Thyroid gland (tissue), 4 donors: ENCODE measurements at places on chromosomes 3 and 15. TPM values are rescaled to one million over a fixed set of nuclear protein-coding genes. Genes with fewer than 3 reads are reported as not detected.

- no peak for DNase-seq
- no peak overlapping the region for H3K27ac ChIP-seq
- no peak overlapping the region for H3K4me3 ChIP-seq
- H3K4me1 ChIP-seq, result no peaks in the 10 kb centered on the region
- no peaks in the 10 kb centered on the region for H3K36me3 ChIP-seq
- H3K27me3 ChIP-seq, result no peaks in the 10 kb centered on the region
Observed at GRCh38 chr3:172892158-172892557, 141.6 kb downstream of the ECT2 start.

DNA sequence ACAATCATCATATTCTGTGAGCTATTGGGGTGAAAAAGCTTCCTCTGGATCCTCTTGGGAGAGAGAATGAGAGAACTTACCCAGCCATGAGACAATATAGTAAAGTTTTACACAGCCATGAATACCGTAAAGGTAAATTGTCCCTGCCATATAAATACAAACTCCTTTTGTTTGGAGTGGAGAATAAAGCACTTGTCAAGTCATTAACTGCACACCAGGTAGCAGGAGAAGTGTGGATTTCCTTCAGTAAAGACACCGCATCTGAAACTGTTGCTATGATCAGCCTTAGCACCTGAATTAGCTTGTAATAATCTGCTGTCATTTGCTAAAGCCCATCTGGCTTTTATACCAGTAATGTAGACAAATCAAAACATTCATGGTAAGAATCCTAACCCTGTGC is 336.6 kb upstream of the SLCO3A1 start:
- no peak for DNase-seq
- H3K36me3 ChIP-seq, result no peaks in the 10 kb centered on the region
- no peak overlapping the region for H3K4me3 ChIP-seq
- no peak overlapping the region for H3K27ac ChIP-seq

- H3K36me3 ChIP-seq, result no peaks in the 10 kb centered on the region
- no peak overlapping the region for H3K4me3 ChIP-seq
- H3K27ac ChIP-seq, result no peak overlapping the region
- peaks cover 23% of the 10 kb centered on the region for H3K4me1 ChIP-seq
- H3K27me3 ChIP-seq, result no peaks in the 10 kb centered on the region
Observed at GRCh38 chr3:52436500-52437149, 8.3 kb downstream of the SEMA3G start.

DNA sequence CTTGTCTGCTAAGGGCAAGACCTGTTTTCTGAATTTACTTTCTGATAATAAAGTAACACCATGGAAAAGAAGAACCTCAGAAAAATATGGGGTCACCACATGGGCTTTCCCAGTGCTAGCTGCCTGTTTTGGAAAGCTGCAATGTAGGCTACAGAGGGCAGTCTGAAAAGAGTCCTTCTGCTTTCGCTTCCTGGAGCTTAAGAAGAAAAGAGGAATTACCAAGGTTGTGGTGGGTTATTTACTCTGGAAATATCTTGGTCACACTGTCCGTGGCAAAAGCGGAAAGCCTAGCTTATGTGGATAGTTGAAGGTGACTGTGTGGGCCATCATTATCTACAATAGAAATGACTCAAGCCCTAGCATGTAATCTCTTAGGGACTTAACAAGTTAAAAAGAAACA is 31.7 kb upstream of the IP6K2 start:
- no peak overlapping the region for H3K4me3 ChIP-seq
- no peaks in the 10 kb centered on the region for H3K27me3 ChIP-seq
- no peak for DNase-seq
- no peaks in the 10 kb centered on the region for H3K4me1 ChIP-seq
- peaks cover 21% of the 10 kb centered on the region for H3K36me3 ChIP-seq

DNA sequence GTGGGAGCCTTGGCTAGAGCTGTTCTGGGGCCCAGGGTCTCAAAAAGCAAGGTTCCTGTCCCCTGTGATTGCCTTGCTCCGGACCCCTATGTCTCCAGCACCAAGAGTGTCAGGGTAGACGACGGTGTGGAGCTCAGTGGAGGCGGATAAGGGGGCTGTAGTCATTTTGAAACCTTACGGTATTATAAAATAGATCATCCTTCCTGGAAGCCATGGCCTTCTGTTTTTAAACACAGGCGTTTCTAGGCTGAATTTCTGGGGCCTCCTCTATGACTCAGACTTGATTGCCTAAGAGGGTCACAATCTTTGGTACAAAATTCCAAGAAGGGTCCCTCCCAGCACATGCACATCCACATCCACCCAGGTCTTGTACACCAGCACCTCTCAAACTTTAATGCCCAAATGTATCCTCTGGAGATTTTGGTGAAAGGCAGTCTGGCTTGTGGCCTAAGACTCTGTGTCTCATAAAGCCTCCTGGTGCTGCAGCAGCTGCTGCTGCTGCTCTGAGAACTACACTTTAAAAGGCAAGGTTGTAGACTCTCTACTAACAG is 70.5 kb upstream of the XCR1 start:
- H3K27me3 ChIP-seq, result no peaks in the 10 kb centered on the region
- no peak for DNase-seq
- no peak overlapping the region for H3K27ac ChIP-seq
- H3K4me3 ChIP-seq, result no peak overlapping the region
- no peaks in the 10 kb centered on the region for H3K36me3 ChIP-seq

Gene ZPLD1
- not detected for total RNA-seq
